ENCODE measurements at places on chromosomes 6 and 20. TPM values are rescaled to one million over a fixed set of nuclear protein-coding genes. Genes with fewer than 3 reads are reported as not detected.

GRCh38 chr6:91167846-91168245, 581.0 kb upstream of the MAP3K7 start:
- no peak for DNase-seq

DNA sequence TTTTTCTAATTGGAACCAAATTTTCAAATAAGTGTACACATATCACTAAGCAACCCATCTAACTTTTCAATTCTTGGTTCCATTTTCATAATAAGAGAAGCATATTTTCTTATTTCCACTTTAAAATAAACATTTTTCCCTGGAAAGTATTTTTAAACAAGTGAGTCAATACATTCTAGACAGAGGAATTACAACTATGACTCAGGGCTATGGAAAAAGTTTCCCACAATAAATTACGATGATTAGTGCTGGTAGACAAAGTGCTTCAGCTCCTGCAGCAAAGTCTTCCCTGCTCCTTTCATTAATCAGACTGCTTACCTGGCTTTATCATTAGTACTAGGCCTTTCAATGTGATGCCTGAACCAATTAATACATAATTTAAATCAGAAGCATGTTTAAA, 322.5 kb downstream of the HACE1 start:
- DNase-seq = no peak

MROH8 gene
- total RNA-seq = 2.1 TPM

DNA sequence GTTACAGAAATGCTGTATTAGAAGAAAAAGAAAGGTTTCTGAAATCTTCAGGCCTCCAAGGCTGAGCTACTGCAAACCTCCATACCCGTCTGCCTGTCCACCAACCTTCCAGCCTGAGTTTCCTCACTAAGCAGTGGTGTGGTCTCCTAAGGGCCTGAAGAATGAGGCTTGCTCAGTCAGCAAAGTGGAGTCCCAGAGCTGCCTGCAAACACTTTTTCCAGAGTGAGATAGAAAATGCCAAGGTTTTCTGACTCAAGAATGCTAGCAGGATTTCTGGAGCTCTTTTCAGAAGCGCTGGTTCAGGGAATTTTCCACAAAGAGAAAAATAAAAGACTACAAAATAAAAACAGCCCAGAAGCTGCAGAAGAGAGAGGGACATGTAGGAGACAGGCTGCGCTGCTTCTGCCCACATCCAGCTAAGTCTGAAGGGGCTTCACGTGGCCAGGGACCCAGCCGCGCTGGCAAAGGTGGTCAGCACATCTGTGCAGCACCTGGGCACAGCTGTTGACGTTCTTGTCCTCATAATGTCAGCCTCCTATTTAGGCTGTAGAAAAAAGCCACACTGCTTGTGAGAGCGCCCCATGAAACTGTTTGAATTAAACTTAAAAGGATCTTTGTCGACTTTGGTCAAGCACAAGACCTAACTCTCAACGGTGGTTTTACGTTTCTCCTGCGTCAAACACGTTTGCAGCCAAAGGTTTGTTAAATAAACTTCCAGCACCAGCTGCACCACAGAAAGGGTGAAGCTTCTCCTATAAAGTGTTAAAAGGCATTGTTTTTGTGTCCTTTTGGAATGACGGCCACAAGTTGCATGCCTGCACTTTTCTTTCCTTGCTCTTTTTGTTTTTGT, 209.0 kb downstream of the THBS2 start:
- DNase-seq = no peak

DNA sequence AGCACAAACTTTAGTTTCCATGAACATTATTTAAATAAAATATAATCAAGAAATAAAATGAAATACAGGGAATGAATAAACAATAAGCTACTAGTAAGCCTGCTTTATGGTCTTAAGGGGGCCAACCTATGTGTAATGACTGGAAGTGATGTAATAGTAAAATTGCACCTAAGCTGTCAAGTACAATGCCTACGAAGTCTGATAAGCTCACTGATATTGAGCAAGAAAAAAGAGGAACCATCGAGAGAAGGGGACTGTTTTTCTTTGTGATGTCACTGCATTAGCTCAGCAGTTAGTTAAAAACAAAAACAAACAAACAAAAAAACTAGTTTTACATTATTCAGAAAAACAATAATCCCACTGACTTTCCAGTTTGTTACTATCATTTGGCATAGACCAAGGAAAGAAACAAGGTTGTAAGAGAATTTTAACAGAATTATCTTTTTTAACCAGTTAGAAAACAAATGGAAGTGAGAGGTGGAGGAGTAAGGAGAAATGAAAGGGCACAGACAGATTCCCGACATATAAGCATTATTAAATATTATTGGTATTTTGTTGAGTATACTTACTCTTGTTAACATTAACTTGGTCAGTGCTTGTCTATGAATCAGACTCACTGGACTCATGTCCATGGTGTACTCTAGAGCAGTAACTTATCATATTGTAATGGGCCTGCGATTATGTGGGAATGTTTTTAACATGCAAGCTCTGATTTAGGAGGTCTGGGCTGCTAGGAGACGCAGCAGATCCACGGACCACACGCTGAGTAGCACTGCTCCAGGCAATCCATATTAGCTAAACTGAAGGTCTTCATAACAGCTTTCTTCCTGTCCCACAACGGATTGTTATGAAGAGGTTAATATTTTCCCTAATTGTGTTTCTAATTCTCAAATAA, 99.6 kb upstream of the HMGCLL1 start:
- DNase-seq = no peak

DNA sequence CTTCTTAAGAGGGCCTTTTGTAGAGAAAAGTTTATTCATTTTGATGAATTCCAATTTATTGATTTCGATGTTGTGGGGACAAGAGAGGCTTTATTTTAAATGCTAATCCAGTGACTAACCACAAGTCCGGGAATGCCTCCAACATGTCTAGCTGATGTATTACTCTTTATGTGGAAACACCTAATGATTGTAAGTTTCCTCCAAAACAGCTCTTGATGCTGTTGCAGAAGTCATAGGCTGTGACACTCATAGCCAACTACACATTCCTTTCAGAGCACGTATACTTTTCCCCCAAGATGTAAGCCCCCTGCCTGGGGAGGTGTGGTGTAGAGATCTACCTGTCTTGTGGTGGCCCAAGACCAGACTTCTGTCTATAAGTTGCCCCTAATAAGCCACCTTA, 61.3 kb upstream of the RNF24 start:
- no peak for DNase-seq

NDUFAF5 gene
- total RNA-seq = 44.6 TPM

GRCh38 chr6:143180826-143181225, 120.1 kb downstream of the AIG1 start:
- DNase-seq = no peak

ENTPD6 gene
- 24.9 TPM for total RNA-seq

GRCh38 chr6:56242346-56242745, 5.0 kb downstream of the COL21A1 start:
- DNase-seq = no peak

- no peak for DNase-seq
Observed at GRCh38 chr6:49118478-49118877, 344.6 kb downstream of the MMUT start.

Measured in natural killer cell treated with Interleukin-12 subunit alpha and Interleukin-12 subunit beta and Interleukin-15 and Interleukin-18, amount 100 ng/mL, for 72 hours (primary cell).